Stimulated activated CD4-positive, alpha-beta T cell treated with anti-CD3 and anti-CD28 coated beads, TNF-alpha, amount 100 ng/mL, for 1 hour (primary cell): ENCODE measurements at places on chromosomes 1 and 21.

GRCh38 chr1:220092694-220093093 is 1.2 kb upstream of the IARS2 start:
- DNase-seq, result no peak

GRCh38 chr1:109877776-109878175 is 32.9 kb upstream of the CSF1 start:
- no peak for DNase-seq

DNA sequence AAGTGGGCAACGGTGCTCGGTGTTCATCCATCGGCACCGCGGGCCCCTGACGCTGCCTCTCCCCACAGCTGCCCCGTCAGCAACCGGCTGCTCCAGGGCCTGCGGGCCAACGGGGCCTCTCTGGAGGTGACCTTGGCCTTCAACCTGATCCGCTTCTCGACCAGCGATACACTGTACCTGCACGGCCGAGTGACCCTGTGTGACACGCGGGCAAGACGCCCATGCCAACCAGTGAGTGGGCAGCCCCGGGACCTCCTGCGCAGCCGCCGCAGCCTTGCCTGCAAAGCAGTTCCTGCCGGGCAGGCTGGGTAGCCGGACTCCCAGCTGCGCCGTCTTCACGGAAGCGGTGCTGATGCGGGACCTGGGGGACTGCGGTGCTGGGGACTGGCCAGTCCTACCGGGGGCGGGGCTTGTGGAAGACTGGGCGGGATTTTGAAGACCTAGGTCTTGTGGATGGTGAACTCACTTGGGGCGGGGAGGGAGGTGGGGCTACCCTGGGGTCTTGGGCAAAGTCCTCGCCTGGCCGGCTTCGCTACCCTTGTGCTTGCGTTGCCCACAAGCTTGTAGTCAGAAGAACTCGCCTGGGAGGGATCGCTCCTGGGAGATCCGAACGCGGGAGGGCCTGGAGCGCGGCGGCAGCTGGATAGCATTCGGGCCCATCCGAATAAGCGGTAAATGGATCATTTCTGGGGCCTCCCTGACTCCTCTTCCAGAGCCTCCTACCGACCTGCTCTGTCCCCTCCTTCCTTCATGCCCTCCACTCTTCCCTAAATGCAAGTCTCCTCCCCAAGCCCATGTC is 8.8 kb upstream of the CEP85 start:
- no peak for DNase-seq

GRCh38 chr21:25391777-25392176 is 215.5 kb downstream of the MRPL39 start:
- no peak for DNase-seq

GRCh38 chr21:35091496-35091895 is 42.4 kb upstream of the RUNX1 start:
- no peak for DNase-seq

- no peak for DNase-seq
These were observed 236.9 kb downstream of the RERE start for GRCh38 chr1:8580566-8580965.

- DNase-seq, result no peak
These were observed 87.8 kb downstream of the GLUL start for GRCh38 chr1:182303778-182304177.

DNA sequence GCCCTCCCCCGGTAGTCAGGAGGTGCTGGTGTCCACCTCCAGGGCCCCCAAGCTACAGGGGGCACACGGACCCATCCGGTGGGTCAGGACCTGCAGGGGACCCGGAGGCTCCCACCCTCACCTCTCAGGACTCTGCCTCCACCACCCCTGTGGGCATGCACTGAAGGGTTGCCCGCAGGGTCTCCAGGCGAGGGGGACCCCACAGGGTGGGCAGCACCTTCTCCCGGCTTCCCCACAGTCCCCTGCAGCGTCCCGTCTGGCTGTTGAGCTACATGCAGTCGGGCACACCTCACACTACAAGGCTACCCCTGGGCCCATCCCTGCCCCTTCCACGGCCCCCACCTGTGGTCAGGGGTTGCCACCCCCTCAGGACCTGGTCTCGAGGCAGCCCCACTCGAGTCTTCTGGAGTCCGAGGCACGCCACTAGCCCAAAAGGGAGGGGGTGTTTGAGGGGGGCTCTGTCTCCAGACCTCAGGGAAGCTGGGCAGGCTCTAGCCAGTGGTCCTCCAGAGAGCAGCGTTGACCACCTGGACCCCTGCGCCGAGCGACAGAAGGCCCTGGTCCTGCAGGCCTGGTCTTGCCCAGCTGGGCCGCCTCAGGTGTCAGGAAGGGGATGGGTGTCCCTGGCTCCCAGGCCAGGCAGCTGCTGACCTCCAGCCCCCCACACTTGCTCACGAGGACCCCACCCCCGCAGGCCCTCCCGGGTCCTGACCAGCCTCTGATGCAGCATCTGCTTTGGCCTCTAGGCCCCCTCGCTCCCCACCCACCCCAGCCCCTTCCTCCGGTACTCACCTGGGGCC is 9.6 kb downstream of the PARS2 start:
- DNase-seq, result no peak

DNA sequence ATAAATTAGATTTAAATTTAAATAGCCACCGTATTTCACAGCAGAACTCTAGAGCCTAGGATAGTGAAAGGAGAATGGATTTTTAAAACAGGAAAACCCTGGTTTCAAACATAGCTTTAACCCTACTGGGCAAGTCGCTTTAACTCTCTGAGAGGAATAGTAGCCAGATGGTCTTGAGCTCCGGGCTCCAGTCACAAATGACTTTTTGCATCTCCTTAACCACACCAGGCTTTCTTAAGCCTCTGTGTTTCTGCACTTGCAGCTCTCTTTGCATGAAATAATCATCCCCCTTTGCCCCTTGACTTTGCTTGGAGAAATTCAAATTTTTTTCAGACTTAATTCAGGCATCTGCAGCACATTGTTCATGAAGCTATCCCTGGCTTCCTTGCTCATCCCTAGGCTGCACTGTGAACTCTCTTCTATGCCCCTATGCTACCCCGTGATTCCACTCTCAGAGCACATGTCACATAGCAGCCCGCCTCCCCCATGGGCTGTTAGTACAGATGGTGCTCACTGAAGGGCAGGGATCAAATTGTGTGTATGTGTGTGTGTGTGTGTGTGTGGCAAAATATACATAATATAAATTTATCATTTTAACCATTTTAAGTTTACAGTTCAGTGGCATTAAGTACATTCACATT is 68.8 kb upstream of the DAB1 start:
- no peak for DNase-seq

- DNase-seq, result no peak
These were observed 65.0 kb upstream of the RNPC3 start for GRCh38 chr1:103460511-103460910.

- DNase-seq, result no peak
These were observed 71.4 kb downstream of the MEGF6 start for GRCh38 chr1:3539707-3540425.

DNA sequence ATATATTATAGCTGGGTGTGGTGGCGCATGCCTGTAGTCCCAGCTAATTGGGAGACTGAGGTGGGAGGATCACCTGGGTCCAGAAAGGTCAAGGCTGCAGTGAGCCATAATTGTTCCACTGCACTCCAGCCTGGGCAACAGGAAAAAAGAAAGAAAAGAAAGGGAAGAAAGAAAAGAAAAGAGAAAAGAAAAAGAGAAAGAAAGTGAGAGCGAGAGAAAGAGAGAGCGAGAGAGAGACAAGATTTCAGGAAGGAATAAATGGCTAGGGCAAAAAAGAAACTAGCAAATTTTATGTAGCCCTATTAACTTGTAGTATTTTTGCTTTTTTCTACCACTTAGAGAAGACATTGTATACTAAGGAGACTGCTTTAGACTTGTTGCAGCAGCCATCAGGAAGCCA is 6.2 kb downstream of the NRAS start:
- no peak for DNase-seq

GRCh38 chr1:234289538-234290305 is 83.5 kb upstream of the COA6 start:
- DNase-seq, result no peak

DNA sequence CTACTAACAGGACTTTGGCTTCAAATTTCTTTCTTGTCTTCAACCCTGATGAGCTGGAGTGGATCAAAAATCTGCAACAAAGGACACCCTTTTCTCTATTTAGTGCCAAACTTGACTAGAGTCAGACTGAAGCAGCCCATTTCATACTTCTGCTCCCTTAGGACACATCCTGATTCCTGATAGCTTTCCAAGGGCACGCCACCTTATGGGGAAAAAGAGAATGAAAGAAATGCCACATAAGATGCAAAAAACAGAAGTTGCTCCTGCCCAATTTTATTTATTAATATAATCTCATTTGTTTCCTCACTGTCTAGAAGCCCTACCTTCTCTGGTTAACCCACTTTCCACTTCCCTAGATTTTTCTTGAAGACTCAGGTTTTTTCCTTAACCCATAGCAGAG is 72.7 kb upstream of the NBPF4 start:
- DNase-seq, result no peak

- no peak for DNase-seq
These were observed 54.7 kb downstream of the ASH1L start for GRCh38 chr1:155507945-155508344.

DNA sequence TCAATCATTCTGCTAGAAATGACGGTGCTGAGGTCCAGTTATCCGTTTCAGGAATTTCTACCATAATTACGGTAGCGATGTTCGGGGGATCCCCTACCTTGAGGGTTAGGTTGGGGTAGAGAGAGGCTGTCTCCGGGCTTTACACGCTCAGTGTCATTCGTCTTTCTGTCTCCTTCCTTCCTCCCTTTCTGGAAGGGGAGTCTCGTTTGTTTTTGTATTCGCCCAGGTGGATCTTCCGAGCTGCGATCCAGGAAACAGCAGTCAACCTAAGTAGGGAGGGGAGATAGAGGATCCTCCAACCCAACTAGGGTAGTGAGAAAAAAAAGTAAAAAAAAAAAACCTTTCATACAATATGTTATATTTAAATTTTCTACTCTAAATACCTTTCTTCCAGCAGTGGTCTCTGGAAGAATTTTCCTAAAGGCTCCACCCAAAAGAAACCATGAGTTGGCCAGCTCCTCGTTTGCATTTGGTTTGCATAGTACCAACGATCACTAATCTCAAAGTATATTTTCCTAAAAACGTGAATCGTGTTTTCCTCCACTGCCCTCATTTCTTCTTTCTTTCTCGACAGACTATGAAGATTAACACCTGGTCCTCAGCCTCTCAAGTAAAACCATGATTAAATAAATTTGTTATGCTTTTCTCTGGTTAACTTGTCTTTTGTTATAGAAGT is 611 bp upstream of the PIK3C2B start:
- no peak for DNase-seq

DNA sequence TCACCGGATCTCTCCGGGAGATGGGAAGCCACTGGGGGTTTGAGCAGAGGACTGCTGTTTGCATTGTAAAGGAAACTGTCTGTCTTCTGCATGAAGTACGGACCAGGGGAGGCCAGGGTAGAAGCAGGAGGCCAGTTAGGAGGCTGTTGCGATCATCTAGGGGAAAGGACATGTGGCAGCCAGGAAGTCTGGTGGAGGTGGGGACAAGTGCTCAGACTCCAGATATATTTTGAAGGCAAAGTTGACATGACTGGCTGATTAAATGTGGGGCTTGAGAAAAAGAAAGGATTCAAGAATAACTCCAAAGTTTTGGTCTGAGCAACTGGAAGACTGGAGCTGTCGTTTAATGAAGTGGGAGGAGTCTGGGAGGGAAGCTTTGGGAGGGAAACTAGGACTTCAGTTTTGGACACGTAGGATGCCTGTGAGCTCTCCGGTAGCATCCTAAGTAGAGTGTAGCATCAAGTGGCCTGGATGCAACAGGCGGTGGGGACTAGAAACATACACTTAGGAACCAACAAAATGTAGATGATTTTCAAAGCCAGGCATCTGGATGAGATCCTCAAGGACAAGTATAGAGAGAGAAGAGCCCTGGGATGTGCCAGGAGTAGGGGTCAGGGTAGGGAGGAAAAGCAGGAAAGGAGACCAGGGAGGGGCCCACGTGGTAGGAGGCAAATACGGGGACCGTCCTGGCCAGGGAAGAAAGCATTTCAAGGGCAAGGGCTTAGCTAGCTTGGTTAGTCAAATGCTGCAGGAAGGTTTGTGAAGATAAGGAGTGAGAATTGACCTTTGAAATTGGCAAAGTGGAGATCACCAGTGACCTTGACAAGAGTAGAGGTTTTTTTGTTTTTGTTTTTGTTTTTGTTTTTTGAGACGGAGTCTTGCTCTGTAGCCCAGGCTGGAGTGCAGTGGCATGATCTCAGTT is 3.7 kb upstream of the C1orf210 start:
- DNase-seq, result no peak

- DNase-seq, result no peak
These were observed 8.9 kb upstream of the LCE5A start for GRCh38 chr1:152501704-152502103.

DNA sequence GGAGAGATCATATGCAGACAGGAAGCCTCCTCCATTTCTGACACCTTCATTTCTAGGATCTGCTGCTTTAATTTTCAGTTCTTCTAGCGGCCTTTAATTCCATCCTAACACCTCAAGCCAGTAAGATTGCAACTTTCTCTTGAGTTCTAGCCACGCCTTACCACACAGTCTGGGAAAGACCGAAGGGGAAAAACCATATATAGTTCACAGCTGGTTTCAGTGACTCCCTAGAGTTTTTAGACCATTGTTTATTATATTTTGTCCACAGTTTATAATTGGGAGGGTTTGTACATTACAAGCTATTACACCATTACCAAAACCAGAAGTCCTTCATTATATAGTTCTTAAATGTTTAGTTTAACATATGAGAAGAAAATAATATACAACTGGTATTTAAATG is 37.5 kb downstream of the DPH5 start:
- DNase-seq, result no peak

DNA sequence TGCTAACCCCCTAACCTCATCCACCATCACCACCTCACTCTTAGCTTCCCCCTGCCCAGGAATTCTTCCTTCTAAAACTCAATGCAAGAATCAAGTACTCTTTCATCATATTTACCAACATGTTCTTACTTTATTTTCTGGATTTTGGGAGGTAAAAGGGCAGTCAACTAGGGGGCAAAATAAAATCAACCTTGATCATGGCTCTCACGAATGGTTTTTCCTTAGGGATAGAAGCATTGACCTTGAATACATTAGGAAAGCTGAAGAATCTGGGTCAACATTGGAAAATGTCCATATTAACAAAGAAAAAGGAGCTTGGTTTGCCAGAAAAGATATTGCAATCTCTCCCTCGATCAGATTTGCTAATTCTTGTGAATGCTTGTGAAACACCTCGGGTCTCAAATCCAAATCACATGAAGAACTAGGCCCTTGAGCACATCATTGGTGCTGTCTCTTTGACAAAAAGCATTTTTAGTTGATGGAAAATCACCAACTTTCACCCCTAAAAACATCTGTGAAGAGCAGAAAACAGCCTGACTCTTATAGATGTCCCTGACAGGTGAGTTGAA is 58.9 kb downstream of the ZC3H11B start:
- no peak for DNase-seq

DNA sequence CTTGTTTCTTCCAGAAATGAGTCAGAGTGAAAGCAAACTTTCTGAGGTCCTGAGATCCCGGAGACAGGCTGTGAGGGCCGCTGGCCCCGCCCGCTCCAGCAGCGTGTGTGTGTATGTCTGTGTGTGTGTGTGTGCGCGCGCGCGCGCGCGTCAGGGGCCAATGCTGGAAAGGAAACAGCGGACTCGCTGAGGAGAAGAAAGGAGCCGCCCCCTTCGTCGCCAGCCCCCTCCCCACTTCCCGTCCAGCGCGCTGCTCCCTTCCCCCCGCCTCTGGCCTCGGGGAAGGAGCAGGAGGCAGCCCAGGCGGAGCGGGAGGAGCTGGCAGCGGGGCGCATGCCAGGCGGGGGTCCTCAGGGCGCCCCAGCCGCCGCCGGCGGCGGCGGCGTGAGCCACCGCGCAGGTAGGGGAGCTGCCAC is at the start of gene DISC1:
TSS of gene DISC1 (plus strand) at position 256 of the 416 bp plus-strand sequence. CDS start at position 334, 78 bp downstream.
- peak; percentile 28 for DNase-seq
